ENCODE measurements at places on chromosomes 2 and 18. TPM values are rescaled to one million over a fixed set of nuclear protein-coding genes. Genes with fewer than 3 reads are reported as not detected.

SCN2A gene
- polyA plus RNA-seq, result 1.6 TPM

IL1RL2 gene
- polyA plus RNA-seq, result 1.2 TPM

DNER gene
- polyA plus RNA-seq, result 58.8 TPM

NT5DC4 gene
- 0.13 TPM for polyA plus RNA-seq

HOXD9 gene
- polyA plus RNA-seq, result 104 TPM

RDH14 gene
- 37.1 TPM for polyA plus RNA-seq

ZNF521 gene
- polyA plus RNA-seq, result 47.8 TPM

C2orf80 gene
- not detected for polyA plus RNA-seq

DLX2 gene
- not detected for polyA plus RNA-seq

LRATD1 gene
- polyA plus RNA-seq, result 26.8 TPM

GPR17 gene
- 4.8 TPM for polyA plus RNA-seq

CRACDL gene
- 3.3 TPM for polyA plus RNA-seq

SLC5A7 gene
- 0.76 TPM for polyA plus RNA-seq

RAPGEF4 gene
- 8.5 TPM for polyA plus RNA-seq

Measured in left renal cortex interstitium (tissue), 4 donors.